ENCODE measurements at places on chromosomes 1 and 21.

- no peak for DNase-seq
Measured at GRCh38 chr1:195241066-195241465, 1367.2 kb downstream of the KCNT2 start.

DNA sequence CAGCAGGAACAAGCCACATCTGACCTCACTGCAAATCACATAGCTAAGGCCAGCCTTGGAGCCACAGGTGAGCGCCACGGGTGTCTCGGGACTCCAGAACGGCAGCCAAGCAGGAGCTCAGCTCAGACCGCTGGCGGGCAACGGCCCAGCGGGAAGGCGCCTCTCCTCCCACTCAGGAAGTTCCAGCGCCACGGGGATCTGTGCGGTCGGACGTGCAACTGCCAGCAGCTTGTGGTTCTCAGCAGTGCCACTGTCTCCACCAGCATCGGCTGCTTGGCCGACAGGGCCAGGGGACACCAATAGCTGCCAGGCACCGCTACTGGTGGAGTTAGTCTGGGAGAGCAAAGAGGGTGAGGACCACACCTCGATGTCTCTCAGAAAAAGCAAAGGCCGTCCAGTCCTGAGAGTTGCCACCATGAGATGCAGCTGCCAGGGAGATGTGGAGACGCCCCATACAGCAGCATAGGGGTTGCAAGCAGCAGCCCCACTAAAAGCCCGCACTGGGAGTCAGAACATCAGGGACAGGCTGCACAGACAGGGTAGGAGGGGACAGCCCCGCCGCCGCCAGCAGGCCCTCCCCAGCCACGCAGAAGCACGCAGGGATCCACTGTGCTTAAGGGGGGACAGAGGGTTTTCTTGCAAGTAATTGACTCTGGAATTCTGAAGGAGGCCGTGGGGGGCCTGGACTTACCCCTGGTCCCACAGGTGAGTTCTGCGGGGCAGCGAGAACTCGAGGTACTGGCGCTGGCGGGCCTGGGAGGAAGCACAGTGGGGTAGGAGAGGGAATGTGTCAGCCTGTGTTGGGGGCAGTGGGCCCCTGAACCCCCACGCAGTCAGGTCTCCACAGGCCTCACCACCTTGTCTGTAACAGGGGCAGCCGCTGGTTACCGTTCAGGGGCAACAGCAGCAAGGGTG lies 83.5 kb downstream of the NPHP4 start:
- no peak for DNase-seq

DNA sequence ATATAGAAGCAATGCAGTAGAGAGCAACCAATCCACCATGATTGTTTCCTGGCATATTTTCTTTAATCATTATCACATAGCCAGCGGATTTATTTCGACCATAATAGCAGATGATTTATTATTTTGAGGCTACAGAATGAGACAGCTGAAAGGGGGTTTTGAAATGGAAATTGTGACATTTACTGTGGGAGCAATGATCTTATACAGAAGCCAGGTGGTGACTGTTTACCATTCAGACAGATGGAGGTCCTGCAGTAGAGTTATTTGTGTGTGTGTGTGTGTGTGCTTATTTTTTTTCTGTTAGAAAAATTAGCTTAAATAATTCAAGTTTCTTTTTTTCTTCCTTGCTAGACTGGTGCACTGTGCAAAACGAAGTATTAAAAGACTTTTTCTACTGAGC lies 1784.5 kb downstream of the MRPL39 start:
- DNase-seq, result no peak

- no peak for DNase-seq
Measured at GRCh38 chr1:20871419-20871818, 84.3 kb upstream of the HP1BP3 start.

DNA sequence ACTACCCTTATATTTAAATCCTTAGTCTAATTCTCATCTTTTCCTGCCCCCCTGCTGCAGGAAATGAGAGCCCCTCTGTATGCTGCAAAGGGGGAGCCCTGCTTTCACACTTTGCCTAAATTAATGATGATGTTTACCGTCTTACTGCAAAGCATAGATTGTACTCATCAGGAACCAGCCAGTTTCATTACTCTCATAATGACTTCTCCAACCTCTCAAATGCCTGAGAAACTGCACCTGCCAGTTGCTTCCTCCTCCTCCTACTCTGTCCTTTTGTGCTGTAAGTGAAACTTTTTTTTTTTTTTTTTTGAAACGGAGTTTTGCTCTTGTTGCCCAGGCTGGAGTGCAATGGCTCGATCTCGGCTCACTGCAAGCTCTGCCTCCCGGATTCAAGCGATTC lies 101.7 kb downstream of the ADSS2 start:
- no peak for DNase-seq

DNA sequence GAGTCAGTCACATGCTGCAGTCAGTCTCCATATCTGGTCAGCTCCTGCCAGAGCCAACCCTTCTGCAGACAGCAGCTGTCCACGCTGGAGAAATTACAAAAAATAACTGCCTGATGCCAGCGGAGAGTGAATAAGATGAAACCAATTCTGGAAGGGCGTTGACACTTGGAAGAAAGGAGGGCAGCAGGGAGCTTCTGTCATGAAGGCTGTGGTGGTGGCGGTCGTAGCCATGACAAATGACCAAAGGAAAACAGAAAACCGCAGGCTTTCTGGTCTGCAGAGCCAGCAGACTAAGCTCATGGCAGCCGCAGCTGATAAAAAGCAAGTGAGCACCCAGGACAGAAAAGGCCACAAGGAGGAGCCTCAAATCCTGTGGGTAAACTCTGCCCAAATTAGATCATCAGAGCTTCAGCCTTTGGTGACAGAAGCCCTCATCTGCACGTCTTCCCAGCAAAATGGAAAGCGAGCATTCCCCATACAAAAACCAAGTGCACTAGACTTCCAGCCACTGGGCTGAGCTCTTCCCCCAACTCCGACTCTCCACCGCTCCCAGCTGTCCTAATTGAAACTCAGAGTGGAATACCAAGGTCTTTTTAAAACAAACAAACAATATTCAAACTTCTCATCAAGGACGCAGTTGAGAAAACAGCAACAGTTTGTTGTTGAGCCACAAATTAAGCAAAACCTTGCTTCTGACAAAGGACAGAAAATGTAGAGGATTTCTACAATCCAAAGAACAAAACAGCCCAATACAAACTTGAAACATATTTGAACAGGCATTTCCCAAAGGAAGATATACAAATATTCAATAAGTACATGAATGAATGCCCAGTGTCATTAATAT lies 28.7 kb downstream of the RSPH1 start:
- no peak for DNase-seq

- peak; percentile 21 for DNase-seq
Measured at GRCh38 chr1:86913399-86913895, 479 bp downstream of the SELENOF start.

GRCh38 chr1:36297062-36297461 lies 9.1 kb upstream of the SH3D21 start:
- no peak for DNase-seq

- DNase-seq, result no peak
Measured at GRCh38 chr1:236486356-236487002, 37.3 kb upstream of the LGALS8 start.

- DNase-seq, result peak; percentile 62
Measured at GRCh38 chr21:34510148-34511142, 1.6 kb downstream of the KCNE1 start.

DNA sequence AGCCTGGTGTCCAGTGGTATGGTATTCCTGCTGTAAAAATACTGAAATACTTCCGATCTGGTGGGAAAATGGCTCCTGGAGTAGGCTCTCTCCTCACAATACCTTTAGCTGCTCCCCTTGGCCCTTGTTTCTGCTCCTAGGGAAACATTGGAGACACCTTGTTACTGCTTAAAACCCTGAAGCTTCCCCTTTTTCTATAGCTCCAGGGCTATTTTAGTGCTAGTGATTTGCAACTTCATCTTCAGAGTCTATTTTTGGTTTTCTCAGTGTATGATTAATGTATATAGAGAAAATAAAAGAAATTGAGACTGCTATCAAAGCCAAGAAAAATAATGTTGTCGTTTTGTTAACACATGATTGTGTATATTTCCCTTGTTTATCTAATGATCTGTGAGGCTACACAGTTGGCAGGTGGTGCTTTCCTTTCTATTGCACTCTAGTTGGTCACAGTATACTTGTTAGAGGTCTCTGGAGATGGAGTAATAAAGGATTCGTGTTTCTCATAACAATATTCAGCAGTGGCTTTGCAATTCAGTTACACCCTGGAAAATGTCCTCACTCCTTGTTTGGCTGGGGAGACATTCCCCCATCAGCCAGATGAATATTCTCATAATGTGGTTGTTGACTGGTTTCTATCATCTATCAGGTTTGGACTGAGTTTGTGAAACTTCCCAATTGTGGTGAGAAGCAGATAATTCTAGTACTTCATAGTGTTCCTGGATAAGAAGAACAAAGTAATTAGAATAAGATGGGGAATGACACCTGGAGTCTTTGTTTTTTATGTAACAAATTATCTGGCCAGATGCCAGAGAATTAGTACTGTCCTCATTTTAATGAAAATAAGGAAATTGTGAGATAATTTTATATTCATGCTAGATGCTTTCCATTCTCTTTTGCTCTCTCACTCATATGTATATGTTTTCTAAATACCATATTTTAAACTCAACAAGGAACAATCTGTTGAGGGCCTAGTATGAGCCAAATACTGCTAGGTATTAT lies 44.8 kb upstream of the CACYBP start:
- no peak for DNase-seq

GRCh38 chr1:203743091-203743571 lies 21.9 kb upstream of the LAX1 start:
- no peak for DNase-seq

GRCh38 chr1:243312952-243313634 lies 57.3 kb downstream of the SDCCAG8 start:
- DNase-seq, result no peak

DNA sequence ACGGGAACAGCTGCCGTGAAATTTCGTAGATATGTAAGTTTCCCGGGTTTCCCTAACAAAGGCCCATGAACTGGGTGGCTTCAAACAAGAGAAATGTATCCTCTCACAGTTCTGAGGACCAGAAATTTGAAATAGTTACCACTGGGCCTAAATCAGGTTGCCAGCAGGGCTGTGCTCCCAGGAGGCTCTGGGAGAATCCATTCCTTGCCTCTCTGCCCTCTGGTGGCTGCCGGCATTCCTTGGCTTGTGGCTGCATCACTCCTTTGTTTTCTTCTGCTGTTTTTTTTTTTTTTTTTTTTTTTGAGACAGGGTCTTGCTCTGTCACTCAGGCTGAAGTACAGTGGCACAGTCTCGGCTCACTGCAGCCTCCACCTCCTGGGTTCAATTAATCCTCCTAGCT lies 23.7 kb downstream of the UMODL1 start:
- DNase-seq, result no peak

- DNase-seq, result no peak
Measured at GRCh38 chr1:201870397-201870796, 18.3 kb upstream of the SHISA4 start.

- DNase-seq, result no peak
Measured at GRCh38 chr1:210758761-210759160, 375.2 kb downstream of the KCNH1 start.

- no peak for DNase-seq
Measured at GRCh38 chr1:19087737-19088594, 122.1 kb downstream of the UBR4 start.

DNA sequence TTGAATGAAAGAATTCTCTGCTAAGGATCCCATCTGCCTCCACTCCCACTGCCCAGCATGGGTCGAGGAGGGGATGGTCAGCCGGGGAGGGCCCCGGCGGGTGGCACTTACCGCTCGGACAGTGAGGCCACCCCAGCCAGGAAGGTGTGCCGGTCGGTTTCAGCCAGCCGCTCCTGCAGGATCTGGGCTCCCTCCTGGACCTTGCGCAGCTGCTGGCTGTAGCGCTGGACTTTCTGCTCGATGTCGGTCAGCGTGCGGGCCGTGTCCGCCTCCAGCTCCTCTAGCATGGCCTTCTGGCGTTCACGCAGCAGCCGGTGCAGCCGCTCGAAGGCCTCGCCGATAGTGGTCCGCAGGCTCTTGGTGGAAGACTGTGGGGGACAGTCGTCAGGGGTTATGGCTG lies 22.3 kb downstream of the TRIM62 start:
- DNase-seq, result no peak

DNA sequence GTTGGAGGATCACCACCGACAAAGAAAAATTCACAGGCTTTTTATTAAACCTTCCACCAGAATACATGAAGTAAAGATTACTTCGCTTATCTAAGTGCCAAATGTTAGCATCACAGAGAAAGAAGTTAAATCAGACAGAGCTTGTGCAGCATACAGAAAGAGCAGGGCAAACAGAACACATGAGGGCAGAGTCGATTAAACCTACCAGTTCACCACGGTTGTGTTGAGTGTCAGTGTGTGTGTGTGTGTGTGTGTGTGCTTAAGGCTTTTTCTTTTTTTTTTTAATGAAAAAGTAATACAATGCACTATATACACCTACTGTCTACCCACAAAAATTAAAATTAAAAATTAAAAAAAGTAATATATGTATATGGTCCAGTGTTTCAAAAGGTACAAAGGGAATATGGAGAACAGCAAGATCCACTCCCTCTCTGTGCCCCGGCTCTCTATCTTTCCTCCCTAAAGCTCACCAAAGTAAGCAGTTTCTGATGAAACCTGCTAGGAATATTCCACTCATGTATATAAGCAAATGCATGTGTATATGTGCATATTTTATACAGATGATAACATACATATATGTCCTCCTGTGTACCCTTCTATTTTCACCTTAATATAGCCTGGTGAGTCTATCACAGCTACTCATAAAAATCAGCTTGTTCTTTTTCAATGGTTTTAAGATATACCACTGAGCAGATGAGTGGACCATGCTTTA lies 17.7 kb downstream of the YIPF1 start:
- DNase-seq, result no peak

DNA sequence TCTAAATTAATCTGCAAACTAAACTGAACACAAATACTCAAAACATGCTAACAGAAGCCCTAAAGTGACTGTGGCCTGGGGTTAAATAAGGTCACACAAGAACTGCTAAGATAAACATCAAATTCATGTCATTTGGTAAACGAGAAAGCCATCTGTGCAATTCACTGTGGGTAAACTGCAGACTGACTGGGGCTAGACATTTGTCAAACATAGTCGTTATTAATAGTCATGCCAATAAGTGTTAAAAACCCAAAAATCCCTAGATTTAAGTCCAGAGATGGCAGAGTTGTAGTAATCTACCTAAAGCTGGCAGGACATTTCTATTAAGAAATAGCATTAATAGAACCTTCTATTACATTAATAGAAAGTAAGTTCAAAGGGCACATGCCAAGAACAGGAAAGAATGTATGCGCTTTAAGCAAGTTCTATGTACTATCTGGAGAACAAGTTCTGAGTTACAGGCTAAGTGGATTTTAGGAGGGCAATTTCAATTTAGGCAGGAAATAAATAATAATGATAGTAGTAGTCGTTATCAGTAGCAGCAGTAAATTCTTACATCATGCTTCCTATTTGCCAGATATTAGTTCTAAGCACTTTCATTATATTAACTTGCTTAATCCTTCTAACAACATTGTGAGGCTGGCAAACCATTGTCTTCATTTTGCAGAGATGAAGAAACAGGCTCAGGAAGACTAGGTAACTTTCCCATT lies 8.6 kb downstream of the EDEM3 start:
- no peak for DNase-seq

DNA sequence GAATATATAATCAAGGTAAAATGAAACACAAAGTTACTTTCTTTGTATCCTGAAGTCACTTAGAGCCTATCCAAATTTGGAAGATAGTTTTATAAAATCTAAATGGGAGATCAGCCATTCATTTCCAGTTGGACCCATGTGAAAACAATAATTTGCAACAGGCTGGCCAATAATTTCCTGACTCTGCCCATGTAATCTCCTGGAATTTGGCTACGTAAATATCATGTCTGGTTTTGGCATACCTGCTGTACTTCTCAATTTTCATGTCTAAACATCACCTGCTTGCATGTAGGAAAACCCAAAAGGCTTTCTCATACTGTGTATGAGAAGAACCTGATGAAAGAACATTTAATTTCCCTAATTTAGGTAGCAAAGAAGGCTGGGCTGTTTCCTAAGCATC lies 7.7 kb upstream of the CYP4Z1 start:
- DNase-seq, result no peak

Data from nephron progenitor cell (in vitro differentiated cells).